ENCODE measurements at places on chromosomes 4 and X. TPM values are rescaled to one million over a fixed set of nuclear protein-coding genes. Genes with fewer than 3 reads are reported as not detected.

The P2RY4 gene
- 0.18 TPM for total RNA-seq

The DCAF12L1 gene
- not detected for total RNA-seq

GRCh38 chrX:44878780-44879179 lies 5.8 kb downstream of the KDM6A start:
- no peak for DNase-seq

- no peak for DNase-seq
Measured at GRCh38 chr4:3644849-3645627, 112.8 kb upstream of the LRPAP1 start.

GRCh38 chr4:185512516-185512915 lies 22.8 kb downstream of the PDLIM3 start:
- DNase-seq: no peak

The HTT-AS gene
- not detected for total RNA-seq

GRCh38 chrX:83916525-83916924 lies 55.6 kb downstream of the CYLC1 start:
- DNase-seq: no peak

The HEPH gene
- total RNA-seq: not detected

- DNase-seq: no peak
Measured at GRCh38 chrX:56068274-56068758, 163.8 kb upstream of the KLF8 start.

GRCh38 chrX:22109442-22109841 lies 77.3 kb downstream of the PHEX start:
- DNase-seq: no peak

The DDX3X gene
- total RNA-seq: 354 TPM

DNA sequence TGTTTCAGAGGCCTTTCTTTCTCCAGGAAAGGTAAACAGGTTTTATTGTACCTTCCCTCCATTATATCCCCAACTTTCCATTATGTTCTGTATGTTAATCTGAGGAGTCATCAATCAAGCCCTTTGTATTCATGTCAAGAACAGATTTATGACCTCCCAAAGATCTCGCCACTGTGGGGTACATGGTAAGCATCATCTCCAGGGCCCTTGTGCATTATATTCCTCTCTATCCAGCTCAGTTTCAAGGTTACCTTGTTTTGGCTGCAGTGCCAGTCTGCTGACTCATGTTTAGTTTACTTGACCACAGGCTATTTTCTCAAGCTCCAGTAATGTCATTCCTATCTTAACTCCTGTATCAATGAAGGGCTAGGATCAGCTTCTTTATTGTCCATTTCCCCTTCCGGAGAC lies 125.1 kb upstream of the FRMPD4 start:
- DNase-seq: no peak

The ANXA3 gene
- not detected for total RNA-seq

- DNase-seq: no peak
Measured at GRCh38 chr4:156102411-156102810, 148.7 kb upstream of the CTSO start.

GRCh38 chr4:8135666-8136065 lies 22.9 kb downstream of the ABLIM2 start:
- no peak for DNase-seq

DNA sequence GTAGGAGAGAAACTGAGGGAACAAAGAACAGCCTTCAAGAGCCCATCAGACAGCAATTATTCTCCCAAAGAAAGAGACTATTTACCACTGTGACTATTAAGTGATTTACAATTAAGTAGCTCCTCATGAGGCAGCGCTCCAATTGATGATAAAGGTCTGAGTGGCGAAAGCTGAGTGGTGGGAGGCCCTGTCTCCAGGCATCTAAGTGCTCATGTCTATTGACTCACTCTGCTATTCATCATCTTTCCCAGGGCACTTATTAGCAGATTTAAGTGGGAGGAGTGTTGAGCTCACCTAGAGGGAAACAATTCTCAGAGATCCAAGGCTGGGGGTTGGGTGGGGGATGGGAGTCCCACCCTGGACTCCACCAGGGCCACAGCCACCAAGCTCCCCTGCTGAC lies 23.3 kb downstream of the AMER1 start:
- no peak for DNase-seq

The LRP2BP gene
- total RNA-seq: 0.42 TPM

DNA sequence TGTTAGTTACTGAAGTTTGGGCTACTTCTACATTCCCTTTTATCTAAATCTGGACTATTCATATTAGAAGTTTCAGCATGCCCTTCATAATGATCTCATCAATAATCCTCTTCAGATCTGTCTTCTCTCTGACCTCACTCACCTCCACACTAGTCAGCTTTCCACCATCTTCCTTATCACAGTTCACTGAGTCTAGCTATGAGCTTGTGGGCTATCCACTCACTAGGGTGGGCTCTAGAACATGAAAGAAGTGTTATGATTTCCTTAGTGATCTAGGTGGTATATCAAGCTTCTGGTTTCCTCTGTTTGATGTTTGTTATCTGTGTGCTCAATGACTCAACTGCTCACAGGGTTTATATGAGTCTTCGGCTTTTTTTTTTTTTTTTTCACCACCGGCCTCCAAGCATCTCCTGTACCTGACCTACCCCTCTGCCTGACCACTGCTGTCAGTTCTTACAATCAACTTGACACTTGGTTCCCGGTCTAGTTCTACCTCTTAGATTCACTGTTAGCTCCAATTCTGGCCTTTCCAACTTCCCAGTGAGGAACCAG lies 103.1 kb downstream of the PAPSS1 start:
- no peak for DNase-seq

The GAGE12F gene
- total RNA-seq: not detected

All from CD8-positive, alpha-beta memory T cell (primary cell).